ENCODE measurements at places on chromosomes 5 and 9. TPM values are rescaled to one million over a fixed set of nuclear protein-coding genes. Genes with fewer than 3 reads are reported as not detected.

DNA sequence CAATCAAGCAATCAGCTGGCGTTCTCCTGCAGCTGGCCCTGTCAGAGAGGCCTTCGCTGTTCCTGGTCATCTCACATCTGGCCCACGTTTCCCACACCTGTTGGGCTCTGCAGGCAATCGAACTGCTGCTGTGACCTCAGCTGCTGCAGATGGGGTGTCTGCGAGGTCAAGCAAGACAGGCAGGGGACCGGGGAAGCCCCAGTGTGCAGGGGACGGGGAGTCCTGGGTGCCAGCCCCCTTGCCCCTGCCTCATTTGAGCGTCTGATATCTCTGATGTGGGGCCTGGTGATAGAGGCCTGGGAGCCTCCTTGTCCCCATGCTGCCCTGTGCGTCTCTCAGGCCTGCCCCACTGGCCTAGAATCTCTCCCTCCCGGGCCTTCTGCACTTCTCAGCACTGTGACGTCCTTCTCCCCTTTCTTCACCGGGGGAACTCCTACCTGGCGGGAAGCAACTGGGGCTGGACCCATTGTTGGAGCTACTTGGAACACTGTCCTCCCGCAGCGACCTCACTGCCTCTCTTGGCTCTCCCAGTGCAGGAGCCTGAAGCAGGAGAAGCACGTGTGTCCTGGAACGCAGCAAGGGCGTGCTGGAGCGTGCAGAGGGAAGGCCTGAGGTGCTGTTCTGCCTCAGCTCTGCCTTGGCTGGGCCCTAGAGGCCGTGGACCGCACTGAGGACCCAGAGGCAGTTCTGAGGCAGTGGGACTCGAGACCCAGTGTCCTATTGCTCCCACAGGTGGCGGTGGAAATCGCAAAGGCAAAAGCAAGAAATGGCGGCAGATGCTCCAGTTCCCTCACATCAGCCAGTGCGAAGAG, 3.9 kb downstream of the GRK6 start:
- no peak for DNase-seq

GRCh38 chr5:147388184-147389108, 121.4 kb downstream of the DPYSL3 start:
- no peak for DNase-seq

- no peak for DNase-seq
Observed at GRCh38 chr5:86175224-86175623, 442.5 kb upstream of the COX7C start.

- DNase-seq = no peak
Observed at GRCh38 chr5:160192424-160192823, 36.9 kb upstream of the FABP6 start.

- no peak for DNase-seq
Observed at GRCh38 chr9:70880535-70880934, 240.9 kb downstream of the TRPM3 start.

DNA sequence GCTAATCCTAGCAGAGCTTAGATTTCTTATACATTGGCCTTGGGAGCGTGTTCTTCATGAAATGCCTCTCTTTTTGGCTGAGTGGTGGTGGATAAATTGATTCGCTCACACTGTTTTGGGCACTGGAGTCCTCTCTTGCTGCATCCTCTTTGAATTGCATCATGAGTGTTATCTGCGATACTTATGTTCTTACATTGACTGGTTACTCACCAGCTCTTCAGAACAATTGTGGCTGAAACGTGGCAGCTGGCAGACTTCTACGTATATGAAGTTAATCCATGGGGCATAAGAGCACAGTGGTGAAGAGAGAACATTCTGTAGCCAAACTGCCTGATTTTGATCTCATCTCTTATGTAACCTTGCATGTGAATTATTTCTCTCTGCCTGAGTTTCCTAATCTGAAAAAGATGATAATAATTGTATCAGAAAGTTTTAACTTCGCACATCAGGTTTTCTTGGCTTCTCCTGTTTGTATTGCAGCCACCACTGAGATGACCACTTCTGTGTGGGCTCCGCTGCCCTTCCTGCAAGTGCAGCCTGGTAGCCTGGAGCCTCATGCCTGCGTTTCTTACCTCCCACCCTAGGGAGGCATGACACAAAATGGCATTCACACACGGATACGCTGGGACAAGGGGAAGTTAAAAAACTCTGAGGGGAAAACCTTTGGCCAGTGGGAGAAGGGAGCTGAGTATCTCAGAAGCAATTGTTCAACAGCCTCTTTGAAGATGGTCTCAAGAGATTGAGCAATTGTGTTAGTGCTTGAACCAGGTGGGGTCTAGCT, 295.2 kb downstream of the ARHGAP26 start:
- DNase-seq = no peak

GRCh38 chr9:120353506-120353905, 226.5 kb downstream of the CDK5RAP2 start:
- no peak for DNase-seq

GRCh38 chr5:23639326-23639725, 131.9 kb downstream of the PRDM9 start:
- no peak for DNase-seq

DNA sequence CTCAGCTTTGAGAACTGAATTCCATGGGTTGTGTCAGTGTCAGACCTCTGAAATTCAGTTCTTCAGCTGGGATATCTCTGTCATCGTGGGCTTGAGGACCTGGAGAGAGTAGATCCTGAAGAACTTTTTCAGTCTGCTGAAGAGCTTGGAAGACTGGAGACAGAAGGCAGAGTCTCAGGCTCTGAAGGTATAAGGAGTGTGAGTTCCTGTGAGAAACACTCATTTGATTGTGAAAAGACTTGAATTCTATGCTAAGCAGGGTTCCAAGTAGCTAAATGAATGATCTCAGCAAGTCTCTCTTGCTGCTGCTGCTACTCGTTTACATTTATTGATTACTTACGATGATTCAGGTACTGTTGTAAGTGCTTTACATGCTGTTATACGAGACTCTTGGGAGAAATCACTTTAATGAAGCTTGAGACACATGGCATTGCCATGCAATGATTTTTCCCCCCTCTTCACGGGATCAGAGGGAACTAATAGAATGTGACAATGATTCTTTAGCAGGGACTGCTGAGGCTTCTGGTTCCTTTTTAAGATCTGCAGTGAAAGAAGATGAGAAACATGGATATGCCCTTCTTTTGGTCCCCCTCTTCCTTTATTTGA, 63.8 kb downstream of the PTTG1 start:
- DNase-seq = no peak

GRCh38 chr9:116377179-116377798, 223.7 kb downstream of the PAPPA start:
- no peak for DNase-seq

- DNase-seq = no peak
Observed at GRCh38 chr5:176440927-176441706, 7.1 kb upstream of the FAF2 start.

DNA sequence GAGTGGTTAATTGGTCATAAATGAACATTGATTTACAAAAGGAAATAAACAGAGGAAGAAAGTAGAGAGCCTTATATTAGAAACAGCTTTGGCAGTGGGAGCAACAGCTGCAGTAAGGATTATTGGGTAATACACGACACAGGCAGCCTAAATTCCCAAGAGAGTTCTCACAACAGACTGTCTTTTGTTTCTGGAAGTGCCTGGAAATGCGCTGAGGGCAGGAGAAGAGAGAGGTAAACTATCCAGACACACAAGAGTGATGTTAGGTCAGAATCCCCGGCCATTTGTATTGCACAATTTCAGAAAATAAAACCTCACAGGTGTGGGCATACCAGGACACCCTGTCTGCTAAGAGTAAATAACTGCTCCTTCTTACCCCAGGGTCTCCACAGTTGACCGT, 450.4 kb upstream of the CTNND2 start:
- no peak for DNase-seq

DNA sequence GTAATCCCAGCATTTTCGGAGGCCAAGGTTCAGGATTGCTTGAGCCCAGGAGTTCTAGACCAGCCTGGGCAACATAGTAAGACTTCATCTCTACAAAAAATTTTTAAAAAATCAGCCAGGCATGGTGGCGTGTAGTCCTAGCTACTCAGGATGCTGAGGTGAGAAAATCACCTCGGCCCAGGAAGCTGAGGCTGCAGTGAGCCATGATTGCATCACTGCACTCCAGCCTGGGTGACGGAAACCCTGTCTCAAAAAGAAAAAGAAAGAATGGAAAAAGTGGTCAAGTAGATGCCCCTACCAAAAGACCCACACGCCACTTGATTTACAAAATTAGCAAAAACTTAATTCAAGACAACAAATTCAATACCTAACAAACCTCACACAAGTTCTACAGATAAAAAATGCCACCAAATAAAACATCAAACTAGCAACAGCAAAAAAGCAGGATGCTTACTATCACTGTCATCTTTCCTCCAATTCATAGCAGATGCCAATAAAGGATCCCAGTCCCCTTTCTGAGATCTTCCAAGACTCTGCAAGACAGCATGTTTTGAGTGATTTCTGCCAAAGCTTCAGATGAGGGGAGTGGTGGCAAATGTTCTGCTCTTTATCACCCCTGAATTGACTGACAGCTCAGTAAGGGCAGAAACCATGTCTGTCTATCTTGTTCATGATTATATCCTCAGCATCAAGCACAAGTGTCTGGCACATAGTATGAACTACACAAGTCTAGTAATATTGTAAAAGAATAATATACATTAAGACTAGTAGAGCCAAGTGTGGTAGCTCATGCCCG, 34.2 kb upstream of the TESK1 start:
- DNase-seq = no peak

- DNase-seq = no peak
Observed at GRCh38 chr5:143029293-143029692, 259.1 kb downstream of the ARHGAP26 start.

- no peak for DNase-seq
Observed at GRCh38 chr9:130660683-130661450, 3.5 kb upstream of the PRDM12 start.

GRCh38 chr9:79492092-79493009, 79.4 kb upstream of the TLE4 start:
- DNase-seq = no peak

- DNase-seq = no peak
Observed at GRCh38 chr9:83557317-83557716, 19.1 kb upstream of the FRMD3 start.

DNA sequence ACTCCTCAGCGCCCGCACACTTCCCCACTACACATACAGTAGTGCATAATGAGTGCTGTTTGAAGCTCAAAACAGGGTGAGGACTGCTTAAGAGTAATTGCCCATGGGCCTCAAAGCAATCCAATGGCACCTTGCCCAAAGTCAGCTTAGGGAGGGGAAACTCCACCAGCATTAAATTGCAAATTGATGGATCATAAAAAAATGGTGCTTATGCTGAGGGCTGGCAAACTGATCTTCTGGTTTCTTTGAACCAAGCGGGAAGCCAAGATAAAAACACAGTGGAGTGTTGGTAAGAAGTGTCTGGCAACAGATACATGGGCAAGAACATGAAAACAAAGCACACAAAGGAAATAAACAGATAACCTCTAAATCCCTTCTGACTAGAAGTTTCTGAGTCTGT, 28.0 kb downstream of the TLE1 start:
- DNase-seq = no peak

- no peak for DNase-seq
Observed at GRCh38 chr9:3507395-3508077, 18.3 kb downstream of the RFX3 start.

GRCh38 chr5:94485067-94485466, 133.3 kb downstream of the KIAA0825 start:
- no peak for DNase-seq

DNA sequence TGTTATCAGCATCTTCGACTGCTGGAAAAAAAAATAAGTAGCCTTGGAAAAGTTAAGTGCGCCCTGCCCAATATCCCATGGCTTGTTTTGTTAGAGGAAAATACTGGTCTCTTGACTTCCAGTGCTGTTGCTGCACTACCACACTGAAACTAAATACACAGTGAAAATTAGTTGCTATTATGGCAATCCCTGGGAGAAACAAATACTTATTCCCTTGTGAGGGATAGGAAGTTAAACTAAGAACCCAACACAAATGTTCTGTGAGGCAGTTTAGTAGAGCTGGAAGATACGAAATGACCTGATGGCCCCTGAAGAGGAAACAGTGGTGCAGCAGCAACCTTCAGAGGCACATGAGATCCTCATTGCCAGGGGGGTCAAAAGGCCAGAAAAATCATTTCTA, 164.0 kb downstream of the ARL15 start:
- no peak for DNase-seq

DNA sequence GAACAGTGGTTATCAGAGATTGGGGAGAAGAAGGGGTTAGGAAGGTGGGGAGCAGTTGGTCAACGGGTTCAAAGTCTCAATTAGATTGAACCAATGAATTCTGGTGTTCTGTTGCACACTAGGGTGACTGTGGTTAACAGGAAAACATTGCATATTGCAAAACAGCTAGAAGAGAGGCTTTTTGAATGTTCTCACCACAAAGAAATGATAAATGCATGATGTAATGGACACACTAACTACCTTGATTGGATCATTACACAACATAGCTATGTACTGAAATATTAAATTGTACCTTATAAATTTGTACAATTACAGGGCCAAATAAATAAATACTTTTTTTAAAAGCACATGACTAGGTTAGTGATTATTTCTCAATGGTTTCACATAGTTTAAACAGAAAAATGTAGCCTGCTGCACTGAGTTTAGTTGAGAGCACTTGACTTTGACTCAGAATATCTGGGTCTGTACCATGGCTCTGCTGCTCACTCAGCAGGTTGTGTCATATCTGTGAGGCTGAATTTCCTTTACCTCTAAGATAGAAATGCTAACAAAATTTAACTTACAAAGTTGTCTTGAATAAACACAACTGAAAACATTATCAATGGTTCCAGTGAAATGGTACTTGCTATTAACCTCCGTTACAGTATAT, 30.4 kb downstream of the NUDT12 start:
- DNase-seq = no peak

DNA sequence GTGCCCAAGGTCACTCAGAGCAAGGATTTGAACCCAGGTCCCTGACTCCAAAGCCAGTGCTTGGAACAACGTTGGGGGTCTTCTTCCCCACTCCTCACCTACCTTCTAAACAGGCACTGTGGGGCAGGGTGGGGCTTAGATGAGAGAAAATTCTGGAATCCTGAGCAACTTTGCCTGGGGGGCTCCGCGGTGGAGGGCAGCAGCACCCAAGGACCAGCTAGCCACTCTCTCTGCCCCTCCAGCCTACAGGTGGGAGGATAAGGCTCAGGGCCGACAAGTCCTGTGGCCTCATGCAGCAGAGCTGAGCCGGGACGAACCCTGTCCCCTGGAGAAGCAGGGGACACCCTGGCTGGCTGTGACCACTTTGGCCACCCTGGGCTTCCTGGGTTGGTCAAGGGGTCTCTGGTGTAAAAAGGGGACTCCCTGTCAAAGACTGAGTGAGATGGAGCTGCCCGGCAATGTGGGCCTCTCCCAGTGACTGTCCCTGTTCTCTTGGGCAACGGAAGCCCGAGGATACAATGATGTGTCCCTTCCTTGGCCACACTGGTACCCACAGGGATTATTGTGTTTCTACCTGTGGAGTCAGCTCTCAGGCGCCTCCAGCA, 26.5 kb downstream of the CEL start:
- DNase-seq = no peak

The GABBR2 gene
- not detected for total RNA-seq

The KIF12 gene
- not detected for total RNA-seq

The DPP7 gene
- total RNA-seq = 91.3 TPM

The ORM1 gene
- total RNA-seq = not detected

The SLC25A2 gene
- 0.82 TPM for total RNA-seq

The ZBTB26 gene
- total RNA-seq = 9.2 TPM

The SLC4A9 gene
- not detected for total RNA-seq

The S100Z gene
- total RNA-seq = not detected

The OR13C3 gene
- not detected for total RNA-seq

The SH3RF2 gene
- 1.4 TPM for total RNA-seq

The CDH6 gene
- 6.9 TPM for total RNA-seq

The PGM5 gene
- 649 TPM for total RNA-seq

The BASP1 gene
- total RNA-seq = 11.1 TPM

The TRIM52 gene
- total RNA-seq = 26.9 TPM

The MEGF9 gene
- 17.7 TPM for total RNA-seq
